ENCODE measurements at places on chromosomes 11 and 22.

DNA sequence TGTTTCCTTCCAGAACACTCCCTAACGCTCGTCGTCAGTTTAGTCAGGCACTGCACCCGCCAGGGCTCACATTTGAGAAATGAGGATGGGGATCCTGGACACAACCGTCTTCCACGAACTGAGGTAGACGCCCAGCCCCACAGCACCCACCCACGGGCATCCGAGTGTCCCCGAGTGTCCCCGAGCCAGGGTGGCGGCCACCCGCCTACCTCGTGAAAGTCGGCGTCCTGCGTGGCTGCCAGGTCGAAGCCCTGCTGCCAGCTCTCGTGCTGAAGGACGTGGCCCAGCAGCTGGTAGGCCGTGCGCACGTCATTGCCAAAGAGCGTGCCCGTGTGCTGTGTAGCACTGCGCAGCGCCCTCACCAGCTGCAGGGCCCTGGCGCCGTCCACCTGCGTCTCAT, 53.6 kb downstream of the TRMU start:
- no peak for DNase-seq

- no peak for DNase-seq
These were observed 27.8 kb upstream of the ACR start for GRCh38 chr22:50710221-50710620.

DNA sequence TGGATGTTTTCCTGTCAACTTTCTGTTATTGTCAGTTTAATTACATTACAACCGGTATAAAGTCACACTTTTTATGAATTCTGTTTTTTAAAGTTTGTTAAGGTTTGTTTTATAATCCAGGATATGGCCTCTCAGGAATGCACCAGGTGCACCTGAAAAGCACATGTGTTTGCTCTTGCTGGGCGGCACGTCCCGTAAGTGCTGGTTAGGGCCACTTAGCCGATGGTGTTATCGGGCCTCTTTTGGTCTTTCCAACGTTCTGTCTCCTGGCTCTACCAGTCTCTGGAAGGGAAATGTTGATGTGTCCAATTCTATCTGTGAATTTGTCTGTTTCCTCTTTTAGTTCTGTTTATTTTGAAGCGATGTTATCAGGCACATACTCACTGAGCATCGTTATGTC, 695.7 kb downstream of the BRD1 start:
- DNase-seq, result no peak

GRCh38 chr11:122265981-122266380, 150.0 kb upstream of the BLID start:
- no peak for DNase-seq

DNA sequence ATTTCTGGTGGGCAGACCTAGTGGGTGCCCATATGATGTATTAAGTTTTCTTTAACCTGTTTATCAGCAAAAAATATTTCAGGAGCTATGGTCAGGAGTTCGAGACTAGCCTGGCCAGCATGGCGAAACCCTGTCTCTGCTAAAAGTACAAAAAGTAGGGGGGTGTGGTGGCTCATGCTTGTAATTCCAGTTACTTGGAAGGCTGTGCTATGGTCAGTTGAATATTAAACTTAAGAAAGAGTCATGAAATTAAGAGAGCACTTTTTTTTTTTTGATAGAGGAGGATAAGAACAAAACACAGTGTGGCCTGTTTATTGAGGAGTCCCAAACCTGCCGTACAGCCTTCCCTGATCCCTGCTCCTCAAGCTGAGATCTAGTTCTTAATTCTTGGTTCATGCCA, 29.8 kb downstream of the OR6Q1 start:
- no peak for DNase-seq

- no peak for DNase-seq
These were observed 3.9 kb downstream of the RASL10A start for GRCh38 chr22:29311464-29312217.

DNA sequence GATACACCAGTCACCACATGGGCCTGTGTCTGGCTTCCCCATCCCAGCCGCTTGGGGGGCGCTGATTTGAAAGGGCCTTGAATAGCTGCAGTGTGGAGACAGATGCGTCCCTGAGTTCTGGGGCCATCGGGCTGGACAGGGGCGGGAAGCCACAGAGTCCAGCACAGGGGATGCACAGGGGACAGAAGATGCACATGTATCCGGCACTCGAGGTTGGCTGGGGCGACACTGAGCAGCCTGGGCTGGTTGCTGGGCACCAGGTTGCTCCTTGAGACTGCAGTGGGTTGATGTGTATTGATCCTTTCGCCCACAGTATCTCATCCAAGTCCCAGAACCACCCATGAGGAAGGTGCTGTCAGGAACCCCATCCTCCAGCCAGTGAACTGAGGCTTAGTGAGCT, 99.3 kb upstream of the SYT13 start:
- no peak for DNase-seq

DNA sequence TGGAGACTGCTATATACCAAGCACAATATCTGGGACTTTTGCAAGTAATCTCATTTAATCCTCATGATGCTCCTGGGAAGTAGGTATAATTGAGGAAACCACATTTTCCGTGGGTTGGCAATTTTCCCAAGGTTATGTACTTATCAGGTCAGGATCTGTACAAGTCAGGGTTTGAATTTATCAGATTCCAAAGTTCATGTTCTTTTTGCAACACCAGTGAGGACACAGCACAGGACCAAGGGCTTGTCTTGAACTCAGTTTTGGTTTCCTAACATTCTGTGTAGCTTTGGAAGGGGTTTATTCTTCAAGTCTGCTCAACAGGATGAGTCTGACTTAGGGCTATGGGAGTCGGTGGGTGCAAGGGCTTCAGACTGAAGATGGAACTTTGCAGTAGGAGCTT, 30.4 kb downstream of the INSC start:
- no peak for DNase-seq

- no peak for DNase-seq
These were observed 682.6 kb downstream of the KCNA4 start for GRCh38 chr11:29333993-29334775.

DNA sequence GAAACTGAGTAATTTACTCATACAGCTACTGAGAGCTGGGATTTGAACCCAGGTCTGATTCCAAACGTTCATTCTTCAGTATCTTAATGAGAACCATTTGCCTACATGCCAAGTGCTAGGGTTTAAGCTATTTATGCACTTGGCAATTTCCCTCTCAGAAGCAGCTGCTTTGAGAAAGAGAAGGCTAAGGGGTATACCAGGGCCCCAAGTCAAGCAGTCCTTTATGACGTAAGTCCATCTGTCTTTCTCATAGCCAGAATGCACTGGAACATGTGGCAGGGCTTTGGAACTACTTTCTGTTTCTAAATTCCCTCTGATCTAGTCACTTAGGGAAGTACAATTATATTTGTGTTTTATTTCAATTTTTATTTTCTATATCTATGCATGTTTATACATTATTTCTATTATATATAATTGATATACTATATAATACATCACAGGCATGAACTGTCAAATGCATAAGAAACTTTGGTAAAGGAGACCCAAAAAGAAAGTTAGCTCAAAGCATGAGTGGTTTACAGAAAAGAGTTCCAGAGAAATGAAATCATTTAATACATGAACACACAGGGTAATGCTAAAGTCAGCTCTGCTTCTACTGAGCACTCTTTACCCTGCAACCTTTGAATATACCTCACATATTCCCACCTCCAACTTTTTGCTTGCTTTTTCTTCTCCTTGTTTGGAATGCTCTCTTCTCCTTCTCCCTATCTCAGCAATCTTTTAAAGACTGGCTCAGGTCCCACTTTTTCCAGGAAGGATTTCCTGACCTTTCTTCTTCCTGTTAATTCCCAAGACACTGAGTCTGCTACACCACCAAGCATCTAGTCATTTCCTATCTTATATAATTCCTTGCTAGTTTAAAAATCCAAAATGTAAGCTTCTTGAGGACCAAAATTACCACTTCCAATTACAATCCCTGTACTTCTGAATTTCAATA, 80.5 kb upstream of the GDPD4 start:
- DNase-seq, result no peak

GRCh38 chr11:28559492-28559891, 451.3 kb downstream of the METTL15 start:
- no peak for DNase-seq

DNA sequence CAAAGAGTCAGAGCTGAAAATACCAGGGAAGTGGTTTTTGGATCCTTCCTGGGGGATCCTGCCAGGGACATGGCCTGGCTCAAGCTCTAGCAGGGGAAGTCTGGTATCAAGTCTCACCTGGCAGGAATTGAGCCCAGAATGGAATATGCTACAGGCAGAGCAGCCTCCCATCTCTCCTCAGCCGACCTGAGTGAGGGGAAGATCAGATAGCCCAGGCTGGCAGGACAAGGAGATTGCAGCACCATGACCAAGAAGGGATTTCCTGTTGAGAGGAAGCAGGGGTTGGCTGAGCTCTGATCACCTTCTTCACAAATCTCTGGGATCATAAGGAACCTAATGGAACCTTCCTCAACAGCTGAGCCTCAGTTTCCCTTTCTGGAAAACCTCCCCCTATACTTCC, 13.0 kb downstream of the OAF start:
- no peak for DNase-seq

DNA sequence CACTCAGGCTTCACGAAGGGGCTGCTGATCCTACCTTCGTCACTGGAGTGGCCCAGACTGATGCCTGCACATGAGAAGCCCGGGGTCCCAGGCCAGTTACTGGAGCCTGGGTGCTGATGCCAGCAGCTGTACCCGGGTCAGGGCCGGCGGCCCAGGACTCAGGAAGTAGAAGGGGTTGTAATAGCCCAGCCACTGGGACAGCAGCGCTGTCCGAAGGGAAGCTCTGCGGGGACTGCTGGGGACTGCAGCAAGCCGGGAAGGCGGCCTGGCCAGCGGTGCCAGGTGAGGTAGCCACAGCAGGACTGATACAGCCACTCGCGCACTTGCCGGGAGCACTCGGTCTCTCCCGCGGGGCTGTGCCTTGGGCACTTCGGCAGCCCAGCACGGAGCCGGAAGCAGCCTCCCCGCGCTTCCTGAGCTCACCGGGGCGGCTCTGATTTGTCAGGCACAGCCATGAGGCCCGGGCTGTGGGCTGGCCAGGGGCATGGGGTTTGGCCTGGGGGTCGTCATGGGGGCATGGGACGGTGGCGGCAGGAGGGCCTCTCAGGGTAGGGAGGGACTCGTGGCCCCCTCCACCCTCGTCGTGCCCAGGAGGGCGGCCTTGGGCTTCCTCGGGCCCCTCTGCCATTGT, 13.9 kb upstream of the OR8K1 start:
- no peak for DNase-seq

GRCh38 chr11:112844517-112844916, 116.7 kb upstream of the NCAM1 start:
- no peak for DNase-seq

DNA sequence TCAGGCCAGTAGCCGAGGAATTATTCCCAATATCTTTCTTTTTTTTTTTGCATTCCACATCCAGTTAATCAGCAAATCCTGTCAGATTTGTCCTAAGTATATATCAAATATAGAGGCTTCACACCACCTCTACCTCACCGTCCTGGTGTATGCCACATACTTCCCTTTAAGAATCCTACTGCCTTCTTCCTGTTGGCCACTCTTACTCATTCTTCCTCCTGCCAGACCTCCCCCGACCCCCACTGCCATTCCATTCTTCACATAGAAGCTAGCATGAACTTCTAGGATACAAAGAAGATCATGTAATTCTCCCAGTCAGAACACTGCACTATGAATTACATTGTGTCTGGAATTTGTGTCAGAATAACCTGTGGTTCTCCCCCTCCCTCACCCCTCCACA, 89.5 kb downstream of the TRIM44 start:
- no peak for DNase-seq

DNA sequence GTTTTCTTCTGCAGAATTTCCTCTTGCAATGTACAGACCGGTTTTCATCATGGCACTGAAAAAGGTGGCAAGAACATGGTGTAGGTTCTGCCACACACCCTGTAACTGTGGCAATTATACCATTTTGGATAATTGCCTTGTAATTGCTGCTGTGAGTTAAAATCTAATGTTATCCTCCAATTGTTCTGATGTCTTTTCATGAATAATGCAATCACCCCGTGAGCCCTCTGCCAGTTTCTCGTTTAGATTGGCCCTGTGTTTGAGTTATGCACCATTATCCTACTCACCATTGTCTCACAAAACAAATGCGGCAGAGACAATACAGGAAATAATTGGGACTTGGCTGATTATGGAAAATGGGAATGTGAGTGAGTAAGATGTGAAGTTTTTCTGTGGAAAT, 61.8 kb upstream of the MTNR1B start:
- no peak for DNase-seq

Measured in stimulated activated CD8-positive, alpha-beta memory T cell treated with anti-CD3 and anti-CD28 coated beads, Interleukin-4, amount 100 ng/mL, for 24 hours (primary cell).